ENCODE measurements at places on chromosomes 5 and 9.

DNA sequence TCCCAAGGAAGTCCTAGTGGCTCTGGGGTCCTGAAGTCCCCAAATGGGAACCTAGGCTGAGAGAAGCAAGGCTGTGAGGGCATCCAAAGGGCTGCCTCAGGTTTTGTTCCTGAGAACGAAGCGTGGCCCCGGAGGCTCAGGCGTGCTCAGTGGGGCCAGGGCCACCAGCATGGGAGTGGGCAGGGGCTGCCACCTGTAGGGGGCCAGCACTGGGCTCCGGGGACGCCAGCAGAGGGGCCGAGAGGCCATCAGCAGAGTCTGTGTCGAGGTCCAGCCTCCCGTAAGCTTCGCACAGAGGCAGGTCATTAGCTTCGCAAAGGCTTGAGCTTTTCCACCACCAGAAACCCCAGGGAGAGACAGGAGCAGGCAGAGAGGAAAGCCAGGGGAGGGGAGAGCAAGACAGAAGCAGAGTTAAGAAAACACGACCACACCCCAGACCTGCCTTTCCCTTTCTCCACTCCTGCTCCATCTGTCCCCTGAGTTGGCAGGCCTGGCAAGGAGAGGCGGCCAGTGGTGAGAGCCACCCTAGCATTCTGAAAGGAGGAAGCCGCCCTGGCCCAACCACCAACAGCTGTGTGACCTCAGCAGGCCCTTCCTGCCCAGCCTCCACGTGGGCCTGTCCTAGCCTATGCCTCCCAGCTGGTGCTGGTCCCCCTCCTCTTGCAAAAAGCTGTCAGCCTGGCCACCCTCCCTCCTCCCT is 5.5 kb upstream of the SURF6 start:
- DNase-seq: no peak

GRCh38 chr5:147411359-147412319 is 98.2 kb downstream of the DPYSL3 start:
- DNase-seq: no peak

GRCh38 chr9:9215050-9215449 is 1397.8 kb downstream of the PTPRD start:
- no peak for DNase-seq

- DNase-seq: no peak
Measured at GRCh38 chr9:98899408-98900056, 44.2 kb upstream of the COL15A1 start.

DNA sequence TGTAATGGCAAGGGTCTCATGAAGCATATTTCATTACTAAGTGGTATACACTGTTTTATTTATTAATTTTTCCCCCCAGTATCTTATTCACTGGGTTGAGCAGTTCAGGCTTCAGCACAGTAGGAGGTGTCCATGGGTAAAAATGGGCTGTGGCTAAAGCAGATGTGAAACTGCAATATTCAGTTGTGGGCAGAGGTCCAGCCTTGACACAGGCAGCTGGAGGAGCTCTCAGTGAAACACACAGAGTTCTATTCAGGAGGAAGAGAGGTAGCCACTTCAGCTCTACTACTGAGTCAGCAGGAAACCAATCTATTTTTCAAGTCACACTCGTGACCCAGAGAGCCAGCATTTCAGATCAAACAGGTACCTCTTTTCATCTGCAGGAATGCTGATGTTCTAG is 418.3 kb downstream of the CDH10 start:
- DNase-seq: no peak

- peak; percentile 58 for DNase-seq
Measured at GRCh38 chr5:1111727-1112289, at the start of gene SLC12A7. SLC12A7 (minus strand) TSS chr5:1112063; CDS start chr5:1111991, 72 bp downstream.

- DNase-seq: no peak
Measured at GRCh38 chr5:158565017-158565789, 534.5 kb downstream of the EBF1 start.

Measured in stimulated activated CD4-positive, alpha-beta T cell treated with anti-CD3 and anti-CD28 coated beads, Interleukin-15, amount 100 ng/mL, for 1 hour (primary cell).